ENCODE measurements at places on chromosomes 11 and 22.

DNA sequence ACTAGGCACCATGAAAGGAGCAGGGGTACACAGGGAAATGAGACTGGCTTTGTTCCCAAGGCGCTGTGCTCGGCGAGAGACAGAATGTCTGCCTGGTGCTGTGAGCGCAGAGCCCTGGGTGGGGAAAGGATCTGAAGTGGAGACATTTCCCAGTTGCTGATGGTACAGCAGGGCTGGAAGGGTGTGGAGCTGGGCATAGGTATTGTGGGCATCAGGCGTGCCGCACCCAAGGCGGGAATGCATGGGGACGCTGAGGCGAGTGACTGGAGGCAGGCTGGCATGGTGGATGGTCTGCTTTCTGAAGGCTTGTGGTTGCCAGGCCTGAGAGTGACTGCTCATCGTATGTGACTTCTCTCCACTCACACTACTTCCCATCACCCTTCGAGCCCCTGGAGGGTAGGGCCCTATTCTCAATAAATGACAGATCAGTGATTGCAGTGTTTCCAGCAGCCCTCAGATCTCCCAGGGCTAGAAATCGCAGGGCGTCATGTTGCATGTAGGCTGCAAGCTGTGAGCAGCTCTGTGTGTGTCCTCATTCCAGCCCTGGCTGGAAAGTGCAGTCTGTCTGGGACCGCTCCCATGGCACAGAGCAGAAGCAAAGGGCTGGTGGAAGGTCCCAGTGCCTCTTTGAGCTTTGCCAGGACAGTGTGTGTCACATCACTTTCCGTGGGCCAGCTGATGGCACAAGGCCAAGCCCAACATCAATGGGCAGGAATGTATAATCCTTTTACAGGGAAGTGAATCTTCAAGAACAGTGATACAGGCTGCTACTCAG, 67.7 kb downstream of the TBC1D22A start:
- DNase-seq, result no peak

- no peak for DNase-seq
Observed at GRCh38 chr11:35559949-35560348, 34.5 kb upstream of the PAMR1 start.

DNA sequence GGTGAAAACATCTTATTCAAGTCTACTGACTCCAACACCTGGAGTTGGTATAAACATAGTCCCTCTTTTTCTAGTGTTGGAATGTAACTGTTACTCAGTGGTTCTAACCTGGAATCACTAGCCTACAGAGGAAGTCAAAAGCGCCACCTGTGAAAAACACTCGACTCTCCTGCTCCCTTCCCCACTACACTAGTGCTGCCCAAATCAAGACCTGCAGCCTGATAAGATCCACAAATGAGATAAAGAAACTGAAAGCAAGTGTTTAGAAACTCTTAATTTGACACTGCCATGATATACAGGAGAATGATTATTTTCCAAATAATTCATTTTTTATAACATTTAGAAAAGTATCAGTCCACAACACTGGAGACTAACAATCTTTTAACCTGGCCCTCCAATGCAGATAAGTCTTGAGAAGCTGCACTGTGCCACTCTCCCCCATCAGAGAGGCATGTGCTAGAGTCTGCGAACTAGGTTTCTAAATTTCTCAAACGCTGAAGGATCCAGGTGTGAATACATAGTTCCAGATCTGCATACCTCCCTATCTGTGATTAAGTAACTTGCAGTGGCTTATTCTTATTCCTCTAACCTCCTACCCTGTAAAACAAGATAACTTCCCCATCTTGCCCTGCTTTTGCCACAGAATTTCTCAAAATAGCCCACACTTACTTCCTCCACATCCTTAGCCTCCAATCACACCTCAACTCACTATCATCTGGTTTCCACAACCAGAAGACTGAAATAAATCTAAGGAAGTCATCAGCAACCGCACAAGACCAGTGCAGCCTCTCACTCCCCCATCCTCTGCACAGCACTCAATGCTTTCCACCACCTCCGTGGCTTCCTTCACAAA, 88.1 kb downstream of the RRAS2 start:
- DNase-seq, result no peak

DNA sequence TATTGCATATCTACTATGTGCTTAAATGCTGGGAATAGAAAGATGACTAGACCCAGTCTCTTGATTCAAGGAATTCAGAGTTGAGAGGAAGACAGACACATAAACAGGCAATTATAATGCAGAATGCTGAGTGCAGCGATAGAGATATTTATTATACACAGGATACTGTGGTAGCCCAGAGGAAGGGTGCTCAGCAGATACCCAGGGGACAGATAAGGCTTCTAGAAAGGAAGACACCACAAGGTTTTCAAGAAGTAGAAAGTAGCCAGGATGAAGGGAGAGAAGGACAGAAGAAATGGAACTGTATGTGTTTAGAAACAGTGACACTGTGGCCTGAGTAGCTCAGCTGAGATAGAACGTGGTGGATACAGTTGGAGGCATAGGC, 79.4 kb upstream of the NNMT start:
- DNase-seq, result no peak

- no peak for DNase-seq
Observed at GRCh38 chr11:106288822-106289387, 211.4 kb downstream of the AASDHPPT start.

- DNase-seq, result no peak
Observed at GRCh38 chr11:63966444-63966843, 8.0 kb upstream of the COX8A start.

GRCh38 chr11:70247710-70248072, 22.8 kb upstream of the PPFIA1 start:
- no peak for DNase-seq

DNA sequence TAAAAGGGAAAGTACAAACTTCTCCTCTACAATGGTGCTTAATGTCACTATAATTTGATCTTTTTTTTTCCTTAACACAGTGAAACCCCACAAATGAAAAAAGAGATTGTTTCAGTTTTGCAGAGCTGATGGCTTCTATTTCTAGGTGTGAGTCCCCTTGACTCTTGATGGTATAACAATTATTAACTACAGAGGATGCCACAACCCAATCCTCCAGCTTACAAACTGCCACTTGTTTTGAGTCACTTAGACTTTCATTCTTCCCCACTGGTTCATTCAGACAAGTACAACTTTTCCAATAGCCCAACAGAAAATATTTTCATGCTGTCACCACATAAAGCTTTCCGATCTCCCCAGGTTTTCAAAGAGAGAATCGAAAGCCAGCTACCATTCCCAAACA, 812.2 kb downstream of the LRRC4C start:
- no peak for DNase-seq

GRCh38 chr11:77525455-77526091, 51.7 kb upstream of the PAK1 start:
- DNase-seq, result peak; percentile 22

- no peak for DNase-seq
Observed at GRCh38 chr11:117511483-117511930, 183.9 kb downstream of the CEP164 start.

DNA sequence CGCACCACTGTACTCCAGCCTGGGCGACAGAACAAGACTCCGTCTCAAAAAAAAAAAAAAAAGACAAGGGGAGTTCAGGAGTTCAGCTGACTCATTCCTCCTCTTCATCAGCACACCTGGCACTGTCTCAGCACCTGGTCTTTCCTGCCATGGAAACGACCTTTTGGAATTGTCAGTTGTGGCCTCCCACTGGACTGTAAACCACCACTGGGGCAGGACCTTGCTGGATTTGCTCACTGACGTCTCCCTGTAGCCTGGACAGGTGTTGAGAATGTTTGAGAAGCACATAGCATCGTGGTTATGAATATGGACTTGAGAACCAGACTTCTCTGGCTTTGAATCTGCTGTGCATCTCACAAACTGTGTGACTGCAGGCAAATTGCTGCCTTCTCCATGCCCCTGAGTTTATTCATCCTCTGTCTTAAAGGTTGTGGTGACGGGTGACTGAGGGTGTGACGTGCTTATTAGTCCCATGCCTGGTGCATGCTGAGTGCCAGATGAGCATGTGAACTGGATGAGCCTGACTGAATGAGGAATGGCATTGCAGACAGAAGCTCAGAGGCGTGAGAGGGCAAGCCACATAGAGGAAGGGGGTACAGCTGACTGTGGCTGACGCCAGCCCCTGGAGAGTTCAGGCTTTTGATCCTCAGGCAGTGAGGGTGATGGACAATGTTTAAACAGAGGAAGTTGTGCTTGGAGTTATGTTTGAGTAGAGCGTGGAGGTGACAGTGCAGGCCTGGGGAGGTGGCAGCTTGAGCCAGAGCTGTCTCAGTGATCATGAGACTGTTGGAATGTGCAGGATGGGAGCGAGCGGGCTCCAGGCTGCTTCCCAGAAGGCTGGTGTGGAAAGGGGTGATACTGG, 12.7 kb downstream of the TOM1 start:
- DNase-seq, result peak; percentile 86

GRCh38 chr11:65640483-65641296, 2.8 kb downstream of the SIPA1 start:
- DNase-seq, result no peak

- DNase-seq, result no peak
Observed at GRCh38 chr11:7596975-7597391, 76.3 kb downstream of the CYB5R2 start.

DNA sequence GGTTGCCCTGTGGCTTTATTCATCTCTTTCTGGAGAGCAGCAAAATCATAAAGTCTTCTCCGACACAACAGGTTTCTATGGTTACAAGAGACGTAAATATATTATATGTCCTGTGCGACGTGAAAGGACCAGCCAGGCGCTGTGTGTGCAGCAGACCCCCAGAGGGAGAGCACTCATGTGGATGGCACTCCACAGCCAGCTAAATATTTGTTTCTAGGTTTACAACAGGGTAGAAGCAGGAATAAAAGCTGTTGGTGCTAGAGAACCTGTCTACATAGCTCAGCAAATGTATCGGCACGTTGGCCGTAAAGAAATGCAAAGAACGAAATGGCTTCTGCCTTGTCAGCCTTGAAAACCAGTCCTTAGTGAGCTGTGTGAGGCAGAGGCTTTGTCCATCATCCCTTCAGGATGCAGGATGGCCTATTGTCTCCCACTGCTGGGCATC, 133.8 kb upstream of the PITPNB start:
- DNase-seq, result no peak

DNA sequence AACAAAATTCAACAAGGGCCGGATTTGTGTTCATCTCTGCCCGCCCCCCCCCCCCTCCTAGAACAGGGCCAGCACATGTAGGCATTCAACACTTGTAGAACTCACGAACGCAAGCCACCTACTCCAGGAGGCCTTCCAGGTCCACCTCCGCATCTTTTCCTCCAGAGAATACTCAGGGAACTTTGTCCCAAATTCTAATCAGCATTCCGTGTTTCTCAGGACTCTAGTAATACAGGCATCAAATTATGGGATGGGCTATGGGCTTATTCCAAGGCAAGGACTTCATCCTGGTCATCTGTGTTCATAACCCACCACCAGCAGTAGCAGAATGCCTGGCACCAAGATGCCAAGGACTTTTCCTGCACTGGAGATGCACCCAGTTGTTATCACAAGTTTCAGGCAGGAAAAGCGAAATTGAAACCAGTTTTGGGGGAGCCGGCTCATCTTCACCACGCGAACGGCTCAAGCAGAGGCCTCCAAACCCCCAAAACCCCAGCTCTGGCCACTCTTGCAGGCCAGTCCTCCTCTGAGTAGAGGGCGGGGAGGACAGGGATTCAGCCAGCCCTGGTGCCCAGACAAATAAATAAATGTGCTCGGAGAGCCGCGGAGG, 462 bp downstream of the UBE2L6 start:
- peak; percentile 12 for DNase-seq

GRCh38 chr11:113457784-113458183, 17.4 kb downstream of the DRD2 start:
- no peak for DNase-seq

- DNase-seq, result no peak
Observed at GRCh38 chr11:67058506-67058905, 1.9 kb downstream of the RHOD start.

DNA sequence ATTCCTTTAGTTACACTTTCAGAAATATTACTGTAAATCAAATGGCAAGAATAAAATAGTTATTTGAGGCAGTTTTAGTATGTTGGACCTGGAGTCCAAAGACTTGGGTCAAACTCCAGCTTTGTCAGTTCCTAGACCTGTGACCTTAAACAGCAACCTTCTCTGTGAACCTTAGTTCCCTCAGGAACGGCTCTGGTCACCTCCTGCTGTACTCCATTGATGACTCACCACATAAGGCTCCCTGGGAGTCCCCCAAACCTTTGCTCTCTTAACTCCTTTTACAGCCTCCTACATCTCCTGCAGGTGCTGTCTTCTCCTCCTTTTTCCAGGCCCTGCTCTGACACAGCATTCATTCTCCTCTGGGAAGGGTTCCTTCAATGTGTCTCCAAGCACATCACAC, 29.1 kb downstream of the LIMK2 start:
- DNase-seq, result no peak

- no peak for DNase-seq
Observed at GRCh38 chr11:76141901-76142588, 64.3 kb downstream of the WNT11 start.

DNA sequence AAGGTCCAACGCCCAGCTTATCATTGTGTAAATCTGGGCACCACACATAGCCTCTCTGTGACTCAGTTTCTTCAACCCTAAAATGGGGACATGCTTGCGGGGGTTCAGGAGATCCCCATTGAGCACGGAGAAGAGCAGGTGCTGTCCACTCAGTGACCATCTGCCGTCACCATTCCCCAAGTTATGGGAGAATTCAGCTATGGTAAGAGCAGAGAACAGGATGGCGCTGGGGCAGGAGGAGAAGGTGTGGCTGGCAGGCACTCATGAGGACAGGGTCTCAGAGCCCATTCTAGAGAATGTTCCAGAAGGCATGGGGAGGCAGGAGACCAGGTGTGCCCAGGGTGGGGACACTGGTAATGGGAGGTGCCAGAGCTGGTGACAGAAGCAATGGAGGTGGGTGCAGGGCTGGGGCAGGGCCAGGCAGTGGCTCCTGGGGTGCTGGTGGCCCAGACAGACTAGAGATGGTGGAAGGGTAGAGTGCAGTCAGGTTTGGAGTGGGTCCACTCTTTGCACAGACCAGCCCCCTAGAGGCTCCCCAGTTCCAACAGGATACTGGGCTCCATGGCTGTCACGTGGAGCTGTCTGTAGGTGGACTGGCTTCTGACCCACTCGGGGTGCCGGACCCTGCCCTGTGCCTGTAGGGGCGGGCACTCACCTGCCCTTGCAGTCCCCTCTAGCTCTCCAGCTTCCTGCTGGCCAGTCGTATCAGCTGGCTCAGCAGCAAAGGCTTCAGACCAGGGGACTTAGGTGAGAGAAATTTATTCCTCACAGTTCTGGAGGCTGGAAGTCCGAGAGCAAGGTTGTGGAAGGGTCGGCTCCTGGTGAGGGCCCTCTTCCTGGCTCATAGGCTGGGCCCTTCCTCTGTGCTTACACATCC, 84.7 kb downstream of the CDKN1C start:
- DNase-seq, result no peak

DNA sequence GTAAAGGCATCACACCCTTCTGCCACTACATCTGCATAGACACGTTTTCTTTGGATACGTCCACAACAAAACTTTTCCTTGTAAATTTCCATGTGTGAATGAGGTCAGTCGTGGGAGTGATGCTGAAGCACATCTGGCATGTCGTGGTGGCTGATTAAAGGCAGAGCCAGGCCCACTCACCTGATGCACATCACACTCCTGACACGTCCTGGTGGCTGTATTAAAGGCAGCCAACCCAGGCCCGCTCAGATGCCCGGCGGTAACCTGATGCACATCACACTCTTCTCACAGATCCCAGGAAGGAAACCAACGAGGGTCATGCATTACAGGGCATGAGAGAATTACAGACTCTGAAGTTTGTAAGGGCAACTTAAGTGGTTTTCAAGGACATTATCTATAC, 321.6 kb upstream of the B3GAT1 start:
- DNase-seq, result no peak

GRCh38 chr11:69801513-69802335, 17.5 kb downstream of the FGF3 start:
- no peak for DNase-seq

All from foreskin melanocyte (primary cell).